Caki2 (cell line): ENCODE measurements at places on chromosomes 2 and 18. TPM values are rescaled to one million over a fixed set of nuclear protein-coding genes. Genes with fewer than 3 reads are reported as not detected.

Gene DNAJC5G
- total RNA-seq, result not detected in 2 replicates

Gene THSD7B
- total RNA-seq, result not detected in 2 replicates

Gene CXCR4
- total RNA-seq, result not detected in 2 replicates

Gene CELF4
- not detected in 2 replicates for total RNA-seq

Gene ALPG
- not detected in 2 replicates for total RNA-seq

Gene RBBP8
- total RNA-seq, result 17.0 and 19.4 TPM in 2 replicates

Gene ADD2
- 3.8 and 14.8 TPM in 2 replicates for total RNA-seq

Gene ALK
- total RNA-seq, result not detected in 2 replicates

DNA sequence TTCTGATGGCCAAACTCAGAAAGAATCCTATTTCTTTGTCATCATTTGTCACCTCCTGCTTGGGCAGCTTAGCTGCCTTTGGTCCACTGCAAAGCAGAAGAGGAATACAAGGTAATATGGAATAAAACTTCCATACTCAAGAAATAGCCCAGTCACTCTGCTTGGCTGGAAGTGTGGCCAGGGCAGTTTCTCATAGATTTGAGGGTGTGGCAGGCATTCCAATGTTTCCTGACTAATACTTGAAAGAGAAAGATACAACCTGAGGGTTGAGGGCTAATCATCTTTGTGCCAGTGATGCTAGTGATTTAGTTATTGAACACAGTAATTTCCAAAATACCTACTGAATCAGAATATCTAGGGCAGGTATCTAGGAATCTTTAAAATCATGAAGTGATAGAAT lies 83.1 kb downstream of the FAM161A start:
- DNase-seq, result peak; percentile 60

DNA sequence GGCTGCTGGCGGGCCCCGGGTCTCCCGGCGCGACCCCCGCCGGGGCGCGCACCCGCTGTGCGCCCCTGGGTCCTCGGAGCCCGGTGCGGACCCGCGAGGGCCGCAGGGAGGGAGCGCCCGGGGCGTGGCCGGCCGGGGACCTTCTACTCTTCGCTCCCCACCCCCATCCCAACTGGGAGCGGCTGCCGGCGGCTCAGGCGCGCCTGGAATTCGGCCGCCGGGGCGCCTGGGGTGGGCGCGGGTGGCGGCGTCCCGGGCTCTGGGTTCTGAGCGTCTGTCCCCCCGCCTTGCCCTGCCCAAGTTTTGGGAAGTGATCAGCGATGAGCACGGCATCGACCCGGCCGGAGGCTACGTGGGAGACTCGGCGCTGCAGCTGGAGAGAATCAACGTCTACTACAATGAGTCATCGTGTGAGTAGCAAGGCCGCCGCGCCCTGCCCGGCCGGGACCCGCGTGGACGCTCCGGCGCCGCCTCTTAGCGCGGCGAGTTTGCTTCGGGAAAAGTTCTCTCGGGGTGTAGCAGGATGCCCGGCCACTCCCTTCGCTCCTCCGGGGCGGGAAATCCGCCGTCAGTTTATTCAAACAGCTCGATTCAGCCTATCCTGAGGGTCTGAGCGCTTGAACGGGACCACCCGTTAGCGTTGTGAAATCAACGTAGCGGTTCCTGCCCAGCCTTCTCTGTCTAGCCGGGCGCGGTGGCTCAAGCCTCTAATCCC lies 502 bp downstream of the TUBB6 start:
- peak; percentile 88 for DNase-seq

DNA sequence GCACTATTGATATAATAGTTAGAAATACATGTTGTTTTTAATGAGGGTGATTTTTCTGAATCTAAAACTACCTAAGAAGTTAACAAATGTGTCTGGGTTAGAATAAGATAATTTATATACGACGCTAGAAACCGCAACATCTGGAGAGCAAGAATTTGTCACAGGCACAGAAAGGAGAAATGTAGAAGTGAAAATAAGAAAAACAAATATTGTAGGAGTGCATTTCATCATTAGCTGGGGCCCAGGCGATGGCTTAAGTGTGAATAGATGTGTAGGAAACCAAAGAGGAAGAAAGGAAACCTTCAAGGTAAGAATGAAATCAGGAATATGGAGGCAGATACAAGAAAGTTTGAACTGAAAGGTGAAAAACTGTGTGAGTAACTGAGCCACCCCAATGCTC lies 90.3 kb downstream of the LRP2 start:
- no peak for DNase-seq

- DNase-seq, result no peak
Measured at GRCh38 chr18:11091746-11092145, 57.6 kb downstream of the PIEZO2 start.

DNA sequence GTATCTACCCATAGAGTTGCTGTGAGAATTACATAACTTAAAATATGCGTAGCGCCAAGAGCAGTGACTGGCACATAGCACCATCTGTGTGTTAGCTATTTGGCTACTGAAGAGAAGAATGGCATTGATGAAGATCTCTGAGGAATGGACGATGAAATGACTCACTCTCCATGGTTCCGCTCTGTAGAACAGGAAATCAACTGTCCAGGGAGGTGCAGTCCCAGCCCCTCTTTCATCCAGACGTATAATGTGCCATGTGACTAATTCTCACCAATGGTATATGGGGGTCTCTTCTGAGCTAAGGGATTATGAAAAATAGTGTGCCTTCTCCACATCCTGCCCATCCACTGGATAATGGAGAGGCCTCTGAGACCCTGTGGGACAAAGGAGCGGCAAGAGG lies 254.8 kb downstream of the CYP26B1 start:
- peak; percentile 55 for DNase-seq

GRCh38 chr18:68721681-68722583 lies 7.0 kb upstream of the TMX3 start:
- DNase-seq, result no peak

- no peak for DNase-seq
Measured at GRCh38 chr2:144229296-144229695, 290.6 kb downstream of the ZEB2 start.

GRCh38 chr2:128777196-128778035 lies 458.7 kb upstream of the HS6ST1 start:
- DNase-seq, result no peak

DNA sequence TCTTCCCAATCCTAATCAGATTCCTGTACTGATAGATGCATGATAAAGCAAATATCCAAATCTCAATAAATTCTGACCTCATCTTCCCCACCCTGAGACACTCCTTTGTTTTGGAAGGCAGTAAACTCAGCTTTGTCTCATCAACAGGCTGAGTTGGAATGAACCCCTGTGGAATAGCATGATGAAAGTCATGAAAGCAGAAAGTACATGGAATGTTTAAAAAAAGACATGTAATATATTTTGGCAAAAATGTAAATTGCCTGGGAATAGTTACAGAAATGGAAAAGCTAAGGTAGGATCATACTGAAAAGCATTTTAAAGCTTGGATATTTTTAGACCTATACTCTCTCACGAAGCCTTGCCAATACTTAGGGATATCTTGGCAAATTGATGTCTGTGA lies 468.7 kb upstream of the CDH7 start:
- DNase-seq, result no peak

GRCh38 chr2:239318790-239319661 lies 81.8 kb downstream of the HDAC4 start:
- DNase-seq, result peak; percentile 26

- no peak for DNase-seq
Measured at GRCh38 chr2:109230941-109231420, 102.0 kb downstream of the SH3RF3 start.

GRCh38 chr18:55780586-55781071 lies 192.6 kb upstream of the TCF4 start:
- no peak for DNase-seq

GRCh38 chr2:168426861-168427260 lies 29.2 kb upstream of the CERS6 start:
- no peak for DNase-seq

DNA sequence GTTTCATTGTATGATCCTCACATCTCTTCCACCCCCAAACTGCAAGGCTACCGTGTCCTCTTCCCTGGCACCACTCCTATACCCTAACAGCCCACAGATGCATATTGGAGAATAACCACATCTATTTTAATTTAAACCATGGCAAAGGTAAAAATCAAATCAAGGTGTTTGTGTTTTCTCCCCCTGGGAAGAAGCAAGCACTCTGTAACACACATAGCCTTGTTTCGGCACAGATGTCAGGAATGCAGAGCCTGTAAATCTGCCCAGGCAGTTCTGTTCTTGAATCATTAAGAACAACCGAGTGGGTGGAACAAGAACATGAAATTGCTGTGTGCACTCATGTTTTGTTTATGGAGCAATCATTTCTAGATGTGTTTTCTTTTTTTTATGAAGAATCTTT lies 6.8 kb upstream of the COX7A2L start:
- DNase-seq, result no peak

GRCh38 chr2:240467149-240467642 lies 31.7 kb downstream of the GPC1 start:
- no peak for DNase-seq

- DNase-seq, result no peak
Measured at GRCh38 chr2:98390571-98391476, 44.6 kb downstream of the CNGA3 start.

GRCh38 chr2:55459714-55460274 lies 40.1 kb upstream of the CCDC88A start:
- no peak for DNase-seq

GRCh38 chr18:78558948-78559347 lies 420.7 kb upstream of the SALL3 start:
- DNase-seq, result no peak

- DNase-seq, result no peak
Measured at GRCh38 chr18:61882296-61883004, 10.4 kb downstream of the RNF152 start.

GRCh38 chr18:49955263-49955662 lies 141.9 kb upstream of the ACAA2 start:
- DNase-seq, result no peak

DNA sequence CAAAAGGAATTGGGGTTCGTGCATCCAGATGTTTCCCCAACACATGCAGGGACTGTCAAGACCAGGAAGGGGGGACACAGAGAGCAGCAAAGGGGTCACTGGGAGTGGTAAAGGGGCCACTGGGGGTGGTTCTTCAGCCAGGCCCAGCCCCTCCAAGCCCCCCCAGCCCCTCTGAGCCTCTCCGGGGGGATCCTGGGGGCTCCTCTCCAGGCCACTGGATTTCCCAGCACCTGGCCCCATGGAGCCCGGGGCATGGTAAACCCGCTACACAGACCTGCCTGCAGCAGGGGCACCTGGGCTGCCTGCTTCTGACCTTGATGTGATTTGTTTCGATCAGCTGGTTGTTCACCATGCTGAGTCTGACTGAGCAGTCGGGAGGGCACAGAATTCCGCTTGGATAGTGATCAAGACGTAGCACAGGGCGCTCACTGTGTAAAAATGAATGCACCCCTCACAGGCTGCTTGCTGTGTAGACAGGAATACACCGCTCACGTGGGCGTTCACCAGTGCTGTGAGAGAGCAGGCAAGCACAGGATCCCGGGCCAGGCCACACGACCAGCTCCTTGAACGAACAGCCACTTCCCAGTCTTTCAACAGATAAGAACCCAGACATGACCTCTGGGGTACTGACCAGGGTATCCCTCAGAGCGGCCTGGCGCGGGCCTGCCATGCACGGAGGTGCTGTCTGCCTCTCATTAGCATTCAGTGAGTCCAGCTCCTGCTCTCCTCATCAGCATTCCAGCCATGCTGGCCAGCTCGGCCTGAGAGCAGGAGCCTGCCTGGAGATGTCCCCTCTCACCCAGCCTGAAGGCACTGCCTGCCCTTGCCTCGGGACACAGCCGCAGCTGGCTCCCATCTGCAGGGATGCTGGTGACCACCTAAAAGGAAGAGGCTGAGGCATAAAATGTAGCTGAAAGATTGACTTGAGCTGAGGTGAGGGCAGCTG lies 73.3 kb upstream of the OTOS start:
- DNase-seq, result no peak

GRCh38 chr2:43221763-43222474 lies 4.5 kb downstream of the ZFP36L2 start:
- peak; percentile 90 for DNase-seq

DNA sequence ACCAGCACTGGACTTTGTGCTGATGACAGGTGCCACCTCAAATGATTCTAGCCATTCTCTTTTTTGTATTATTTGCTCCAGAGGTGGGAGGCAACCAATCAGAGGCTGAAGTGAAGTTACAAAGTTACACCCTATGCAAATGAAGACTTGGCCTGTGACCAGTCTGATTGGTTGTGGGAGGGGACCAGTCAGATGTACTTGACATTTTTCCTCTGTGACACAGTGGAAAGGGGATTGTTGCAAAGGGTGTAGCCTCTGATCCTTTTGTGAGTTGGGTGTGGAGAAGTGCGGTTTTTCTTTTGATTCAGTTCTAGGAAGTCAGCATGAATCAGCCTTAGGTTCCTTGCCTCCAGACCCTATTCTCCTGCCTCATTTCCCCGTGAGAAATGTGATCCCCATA lies 244.0 kb downstream of the ARL6IP6 start:
- peak; percentile 69 for DNase-seq

GRCh38 chr18:10670856-10671255 lies 145.0 kb downstream of the NAPG start:
- DNase-seq, result no peak

DNA sequence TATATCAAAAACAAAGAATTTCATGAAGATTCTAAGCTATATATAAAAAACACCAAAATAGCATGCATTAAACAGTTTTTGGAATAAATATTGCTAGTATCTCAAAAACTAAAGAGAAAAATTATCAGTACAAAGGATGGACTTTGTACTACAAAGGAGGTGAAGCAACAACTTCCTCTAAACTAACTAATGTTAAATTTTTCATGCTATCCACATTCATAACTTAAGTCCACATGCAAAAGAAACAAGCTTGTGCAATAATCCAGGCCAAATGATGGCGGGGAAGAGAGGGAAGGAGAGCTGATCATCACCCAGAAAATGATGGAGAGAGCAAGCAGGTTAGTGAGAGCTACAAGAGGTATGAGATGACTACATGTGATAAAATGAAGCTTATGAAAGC lies 70.1 kb downstream of the KIDINS220 start:
- no peak for DNase-seq

- no peak for DNase-seq
Measured at GRCh38 chr18:65592435-65592834, 158.4 kb upstream of the CDH7 start.

GRCh38 chr2:84912984-84913383 lies 7.5 kb downstream of the TMSB10 start:
- no peak for DNase-seq

DNA sequence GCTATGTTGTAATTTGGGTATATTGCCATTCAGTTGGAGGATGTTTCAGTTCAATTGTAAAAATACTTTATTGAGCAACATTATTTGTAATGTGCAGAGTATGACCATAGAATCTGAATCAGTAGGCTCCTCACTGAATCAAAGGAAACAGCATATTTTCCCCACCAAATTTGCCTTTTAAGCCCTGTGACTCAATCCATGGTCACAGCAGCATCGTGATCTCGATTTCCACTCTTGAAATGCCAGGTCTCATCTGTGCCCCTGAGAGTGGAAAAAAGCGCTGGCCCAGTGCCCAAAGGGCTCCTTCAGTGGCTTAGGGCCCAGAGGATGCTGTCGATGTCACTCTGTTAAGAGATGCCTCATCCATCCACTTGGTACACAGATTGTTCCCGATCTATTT lies 57.5 kb downstream of the FHOD3 start:
- no peak for DNase-seq

DNA sequence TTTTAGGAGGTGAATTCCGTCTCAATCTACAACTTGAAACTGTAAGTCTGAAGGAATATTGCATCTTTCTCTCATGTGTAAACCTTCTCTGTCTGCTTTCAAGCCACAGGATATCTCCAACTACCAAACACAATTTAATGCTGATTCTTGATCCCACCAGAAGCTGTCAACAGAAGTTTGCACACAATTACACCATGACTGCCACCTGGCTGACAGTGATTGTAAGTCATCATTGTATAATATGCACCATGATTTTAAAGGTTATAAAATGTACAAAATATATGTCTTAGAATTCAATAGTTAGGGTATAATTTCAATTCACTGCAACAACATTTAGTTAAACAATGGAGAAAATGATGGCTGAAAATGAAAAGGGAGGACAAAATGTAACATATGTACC lies 18.4 kb downstream of the PREPL start:
- peak; percentile 33 for DNase-seq
